Stimulated activated CD8-positive, alpha-beta memory T cell treated with anti-CD3 and anti-CD28 coated beads, Interleukin-4, amount 100 ng/mL, for 4 hours (primary cell): ENCODE measurements at places on chromosomes 13 and 19.

DNA sequence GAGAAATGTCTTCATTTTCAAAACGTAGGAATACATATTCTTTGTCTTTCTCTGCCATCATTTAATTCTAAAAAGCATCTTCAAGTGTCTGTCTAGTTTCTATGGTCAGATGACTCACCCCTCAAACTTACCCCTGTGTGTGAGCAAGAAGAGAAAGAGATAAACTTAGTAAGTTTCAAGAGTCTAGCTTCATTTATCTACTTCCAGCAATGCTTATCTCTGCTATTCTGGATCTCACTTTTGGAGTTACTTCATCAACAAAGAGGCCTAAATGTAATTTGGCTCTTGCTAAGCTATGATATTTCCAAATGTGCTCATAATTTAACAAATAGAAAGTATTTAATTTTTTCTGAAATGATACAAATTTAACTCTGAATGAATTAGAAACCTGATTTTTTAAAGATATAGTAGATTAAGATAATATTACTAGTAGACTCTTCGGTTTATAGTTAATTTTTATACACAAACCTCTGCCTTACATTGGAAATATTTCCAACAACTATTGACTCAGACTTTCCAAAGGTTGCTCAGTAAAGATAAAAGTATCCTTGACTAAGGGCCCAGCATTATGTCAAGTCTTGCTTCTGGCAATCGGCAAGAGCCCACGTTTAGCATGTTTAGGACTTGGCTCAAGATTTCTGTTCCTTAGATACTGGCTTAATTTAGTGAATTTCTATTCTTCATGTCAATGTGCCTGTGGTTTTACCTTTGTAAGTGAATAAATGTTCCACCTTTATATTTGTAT, 1511.0 kb upstream of the SLC10A2 start:
- DNase-seq, result no peak

- no peak for DNase-seq
Observed at GRCh38 chr19:39613597-39613996, 11.3 kb downstream of the LGALS13 start.

- no peak for DNase-seq
Observed at GRCh38 chr13:112868308-112868707, 100.7 kb upstream of the MCF2L start.

DNA sequence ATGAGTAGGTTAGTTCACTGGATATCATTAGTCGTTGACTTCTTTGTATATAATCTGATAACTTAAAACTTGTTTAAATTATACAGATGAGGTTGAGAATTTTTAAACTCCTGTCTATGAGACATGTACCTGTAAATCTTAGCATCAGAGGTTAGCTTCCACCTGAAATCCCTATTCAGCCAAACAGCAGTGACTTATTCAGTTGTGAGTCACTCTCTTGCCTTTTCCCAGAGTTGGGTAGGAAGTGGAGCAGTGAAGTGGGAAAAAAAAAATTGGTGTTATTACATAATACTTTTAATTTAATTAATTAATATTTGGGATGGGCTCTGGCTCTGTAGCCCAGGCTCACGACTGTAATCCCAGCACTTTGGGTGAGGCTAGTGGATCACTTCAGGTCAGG, 32.9 kb downstream of the ZNF701 start:
- DNase-seq, result no peak

GRCh38 chr19:43532571-43532961, 422 bp upstream of the ZNF575 start:
- DNase-seq, result no peak

- DNase-seq, result no peak
Observed at GRCh38 chr13:30882996-30883766, 22.9 kb upstream of the MEDAG start.

- no peak for DNase-seq
Observed at GRCh38 chr13:111919849-111920248, 147.1 kb upstream of the SOX1 start.

GRCh38 chr13:39196965-39197646, 158.8 kb downstream of the NHLRC3 start:
- no peak for DNase-seq

- DNase-seq, result no peak
Observed at GRCh38 chr13:22748866-22749577, 431.8 kb upstream of the SGCG start.

GRCh38 chr13:40984668-40985366, 34.3 kb downstream of the ELF1 start:
- DNase-seq, result no peak

- DNase-seq, result no peak
Observed at GRCh38 chr13:46475541-46475991, 77.4 kb upstream of the LRCH1 start.

- DNase-seq, result peak; percentile 60
Observed at GRCh38 chr19:3721131-3721886, 13.1 kb downstream of the TJP3 start.

- no peak for DNase-seq
Observed at GRCh38 chr13:77916488-77916887, 2.1 kb downstream of the EDNRB start.

GRCh38 chr19:54341295-54341694, 2.3 kb upstream of the LILRA4 start:
- no peak for DNase-seq

DNA sequence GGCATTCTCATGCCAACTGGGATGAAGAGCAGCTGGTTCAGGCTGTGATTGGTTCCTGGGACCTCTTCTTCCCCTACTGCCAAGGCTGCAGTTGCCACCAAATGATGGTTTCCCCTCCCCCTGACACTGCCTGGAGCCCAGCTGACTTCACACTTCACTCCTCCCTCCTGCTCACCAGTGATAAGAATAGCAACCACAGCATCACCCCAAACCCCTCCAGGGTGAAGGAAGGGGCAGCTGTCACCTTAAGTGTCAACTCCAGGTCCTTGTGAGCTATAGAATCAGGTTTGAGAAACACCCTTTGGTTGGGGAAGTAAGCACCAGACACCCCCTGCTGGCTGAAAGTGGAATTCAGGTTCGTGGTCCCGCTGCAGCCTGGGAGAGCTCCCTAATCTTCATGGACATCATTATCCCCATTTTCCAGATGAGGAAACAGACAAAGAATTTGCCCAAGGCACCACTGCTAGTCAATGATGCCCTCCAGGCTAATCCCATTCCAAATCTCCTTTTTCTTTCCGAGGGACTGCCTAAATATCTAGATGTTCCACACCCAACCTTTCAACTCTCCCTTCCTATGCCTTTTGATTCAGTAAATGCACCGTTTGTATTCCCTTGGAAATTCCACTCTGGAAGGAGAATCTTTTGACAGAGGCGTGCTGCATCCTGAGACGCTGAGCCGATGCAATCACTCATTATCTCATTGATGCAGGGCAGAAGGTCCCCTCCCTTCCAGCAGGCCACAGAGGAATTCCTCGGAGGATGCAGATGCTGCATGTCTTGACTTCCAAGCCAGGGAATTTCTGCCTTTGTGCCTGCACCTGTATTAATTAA, 50.6 kb upstream of the UQCRFS1 start:
- peak; percentile 12 for DNase-seq

DNA sequence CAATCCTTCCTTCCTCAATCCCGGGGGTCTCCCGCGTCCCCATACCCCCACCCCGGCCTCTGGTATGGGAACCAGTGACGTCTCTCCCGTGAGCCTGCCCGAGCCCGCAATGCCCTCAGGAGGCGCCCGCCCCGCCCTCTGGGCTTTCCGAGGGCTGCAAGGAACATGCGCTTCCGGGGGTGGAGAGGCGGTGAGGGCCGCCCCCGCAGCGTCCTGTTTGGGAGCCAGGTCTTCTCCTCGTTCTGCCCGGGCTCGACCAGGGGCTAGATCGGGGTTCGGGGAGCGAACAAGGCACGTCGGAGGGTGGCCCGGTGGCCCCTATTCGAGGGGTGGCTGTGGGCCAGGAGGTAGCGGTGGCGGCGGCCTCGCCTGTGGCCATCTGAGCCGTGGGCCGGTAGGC, 6.6 kb upstream of the TEX101 start:
- no peak for DNase-seq

- no peak for DNase-seq
Observed at GRCh38 chr13:95233026-95233635, 68.1 kb downstream of the ABCC4 start.

- DNase-seq, result no peak
Observed at GRCh38 chr19:35781650-35782049, 6.3 kb downstream of the ARHGAP33 start.

GRCh38 chr13:47239025-47239424, 342.2 kb upstream of the HTR2A start:
- DNase-seq, result no peak

DNA sequence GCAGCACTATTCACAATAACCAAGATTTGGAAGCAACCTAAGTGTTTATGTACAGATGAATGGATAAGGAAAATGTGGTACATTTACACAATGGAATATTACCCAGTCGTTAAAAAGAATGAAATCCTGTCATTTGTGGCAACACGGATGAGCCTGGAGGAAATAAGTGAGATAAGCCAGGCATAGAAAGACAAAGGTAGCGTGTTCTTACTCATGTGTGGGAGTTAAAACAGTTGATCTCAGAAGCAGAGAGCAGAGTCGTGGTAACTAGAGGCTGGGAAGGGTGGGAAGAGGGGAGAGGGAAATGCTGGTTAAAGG, 29.5 kb downstream of the LILRB4 start:
- DNase-seq, result no peak

DNA sequence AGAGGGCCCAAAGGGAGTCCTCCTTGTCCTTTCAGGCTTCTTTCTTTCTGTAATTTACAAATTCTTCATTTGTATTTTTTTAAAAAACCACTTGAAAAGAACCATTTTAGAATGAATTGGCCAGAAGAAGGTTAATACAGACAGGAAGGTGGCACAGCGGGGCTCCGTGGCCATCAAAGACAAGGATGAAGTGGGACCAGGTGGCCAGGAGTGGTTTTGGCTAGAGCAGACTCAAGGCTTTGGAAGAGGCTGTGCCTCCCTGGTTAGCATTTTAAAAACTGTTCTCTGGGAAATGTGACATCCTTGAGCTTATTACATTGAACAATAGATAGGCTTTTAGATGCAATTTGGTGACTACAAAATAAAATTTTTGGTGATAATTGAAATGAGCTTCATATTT, 48.4 kb downstream of the ATP8A2 start:
- DNase-seq, result no peak

GRCh38 chr19:11405846-11406643, 13.1 kb downstream of the RGL3 start:
- peak; percentile 18 for DNase-seq

GRCh38 chr13:26987486-26988013, 184.1 kb downstream of the USP12 start:
- DNase-seq, result no peak

DNA sequence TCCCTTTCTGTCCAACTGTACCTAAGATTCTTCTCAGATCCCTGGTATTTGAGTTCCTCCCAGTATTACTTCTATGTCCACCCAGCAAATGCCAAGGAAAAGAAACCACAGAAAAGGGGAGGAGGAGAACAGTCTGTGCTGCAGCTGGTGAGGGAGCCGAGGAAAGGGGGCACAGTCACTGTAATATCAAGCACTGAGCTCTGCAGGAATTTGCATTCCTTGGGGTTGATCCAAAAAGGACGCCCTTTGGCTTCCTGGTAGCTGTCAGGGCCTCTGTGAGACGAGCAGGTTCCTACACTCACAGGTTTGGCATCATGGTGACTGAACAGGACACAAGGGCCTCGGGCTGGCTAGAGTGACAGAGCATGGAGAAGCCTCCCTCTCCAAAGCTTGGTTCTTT, 273.4 kb downstream of the NHLRC3 start:
- DNase-seq, result no peak

- no peak for DNase-seq
Observed at GRCh38 chr13:32426191-32426989, 1.5 kb downstream of the N4BP2L1 start.
